ENCODE measurements at places on chromosomes 16 and 17.

DNA sequence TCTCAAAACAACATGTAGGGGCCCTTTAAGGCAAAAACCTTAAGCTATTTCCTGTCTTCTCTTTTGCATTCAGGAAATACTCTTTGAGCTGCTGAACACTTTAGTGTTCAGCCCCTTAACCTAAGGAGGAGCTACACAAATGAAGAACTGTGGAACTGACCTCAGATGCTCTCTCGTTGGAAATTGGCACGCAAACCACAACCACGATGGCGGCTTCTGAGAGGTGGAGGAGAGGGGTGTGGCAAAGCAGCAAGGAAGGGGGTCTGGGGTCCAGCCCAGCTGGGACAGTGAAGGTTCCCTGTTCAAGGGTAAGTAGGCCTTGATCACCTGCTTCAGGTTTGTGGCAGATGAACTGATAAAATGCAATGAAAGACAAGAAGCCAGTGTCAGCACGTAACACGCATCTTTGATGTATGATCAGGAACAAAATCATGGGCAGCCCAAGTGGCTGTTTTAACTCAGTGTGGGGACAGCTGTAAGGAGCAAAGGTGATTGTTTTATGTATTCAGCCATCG lies 291.6 kb upstream of the TNRC6C start:
- no peak for DNase-seq

GRCh38 chr16:50526796-50527195 lies 21.4 kb upstream of the NKD1 start:
- DNase-seq: no peak

- no peak for DNase-seq
Measured at GRCh38 chr16:81904320-81904719, 107.0 kb downstream of the SDR42E1 start.

- no peak for DNase-seq
Measured at GRCh38 chr16:8888951-8889892, 7.1 kb downstream of the LITAFD start.

- DNase-seq: no peak
Measured at GRCh38 chr17:63911041-63911635, at the start of gene CSHL1. TSS of gene CSHL1 (minus strand) at chr17:63911258. CDS start at chr17:63911196, 62 bp downstream.

- no peak for DNase-seq
Measured at GRCh38 chr16:1461146-1461545, 13.7 kb downstream of the CLCN7 start.

- no peak for DNase-seq
Measured at GRCh38 chr17:61474235-61474927, 22.2 kb downstream of the TBX4 start.

DNA sequence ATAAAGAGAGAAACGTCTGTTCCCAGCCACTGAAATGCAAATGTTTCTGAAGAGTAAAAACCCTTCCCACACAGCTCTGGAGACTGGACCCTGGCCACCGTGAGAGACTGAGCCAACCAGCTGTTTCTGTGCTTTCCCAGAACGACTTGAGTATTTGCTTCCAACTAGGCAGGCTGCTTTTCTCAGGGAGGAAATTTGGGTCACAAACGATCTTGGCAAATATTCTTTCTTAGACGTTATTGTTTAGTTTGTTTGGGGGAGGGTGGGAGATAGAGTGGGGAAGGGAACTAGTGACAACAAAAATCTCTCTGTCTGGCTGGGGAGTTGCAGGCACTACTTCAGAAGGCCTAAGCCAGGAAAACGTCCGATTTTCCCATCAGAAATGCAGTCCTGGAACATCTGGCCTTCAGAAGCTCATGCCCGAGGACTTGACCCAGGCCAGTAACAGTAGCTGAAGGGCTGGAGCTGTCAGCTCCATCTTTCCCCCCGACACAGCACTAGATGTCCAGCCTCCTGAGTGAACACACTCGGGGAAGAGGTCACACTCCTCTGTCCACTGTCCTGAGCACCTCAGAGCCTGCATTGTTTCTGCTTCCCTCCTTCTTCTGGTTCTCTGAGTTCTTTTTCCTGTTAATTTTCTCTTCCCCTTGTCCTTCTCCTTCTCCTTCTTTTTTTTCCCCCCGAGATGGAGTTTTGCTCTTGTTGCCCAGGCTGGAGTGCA lies 4.0 kb downstream of the CCDC92B start:
- DNase-seq: no peak

DNA sequence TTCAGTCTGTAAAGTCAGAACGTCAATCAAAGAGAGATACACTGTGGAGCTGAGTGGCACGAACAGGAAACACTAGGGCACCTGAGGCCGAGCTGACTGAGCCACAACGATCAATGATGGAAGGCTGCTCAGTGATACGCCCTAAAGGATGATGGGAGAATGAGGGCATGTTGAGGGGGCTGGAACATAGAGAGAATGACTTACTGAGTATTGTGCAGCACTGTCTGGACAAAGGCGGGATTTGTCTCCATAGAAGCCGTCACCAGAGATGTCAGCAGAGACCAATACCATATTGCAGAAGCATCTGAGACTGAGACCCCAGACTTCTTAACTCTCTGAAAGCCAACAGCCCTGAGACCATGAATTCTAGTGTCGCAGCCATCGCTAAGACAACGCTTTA lies 33.4 kb downstream of the ZZEF1 start:
- DNase-seq: no peak

- DNase-seq: no peak
Measured at GRCh38 chr17:16988749-16989229, 16.9 kb upstream of the TNFRSF13B start.

- DNase-seq: no peak
Measured at GRCh38 chr16:23103603-23104002, 45.6 kb downstream of the USP31 start.

DNA sequence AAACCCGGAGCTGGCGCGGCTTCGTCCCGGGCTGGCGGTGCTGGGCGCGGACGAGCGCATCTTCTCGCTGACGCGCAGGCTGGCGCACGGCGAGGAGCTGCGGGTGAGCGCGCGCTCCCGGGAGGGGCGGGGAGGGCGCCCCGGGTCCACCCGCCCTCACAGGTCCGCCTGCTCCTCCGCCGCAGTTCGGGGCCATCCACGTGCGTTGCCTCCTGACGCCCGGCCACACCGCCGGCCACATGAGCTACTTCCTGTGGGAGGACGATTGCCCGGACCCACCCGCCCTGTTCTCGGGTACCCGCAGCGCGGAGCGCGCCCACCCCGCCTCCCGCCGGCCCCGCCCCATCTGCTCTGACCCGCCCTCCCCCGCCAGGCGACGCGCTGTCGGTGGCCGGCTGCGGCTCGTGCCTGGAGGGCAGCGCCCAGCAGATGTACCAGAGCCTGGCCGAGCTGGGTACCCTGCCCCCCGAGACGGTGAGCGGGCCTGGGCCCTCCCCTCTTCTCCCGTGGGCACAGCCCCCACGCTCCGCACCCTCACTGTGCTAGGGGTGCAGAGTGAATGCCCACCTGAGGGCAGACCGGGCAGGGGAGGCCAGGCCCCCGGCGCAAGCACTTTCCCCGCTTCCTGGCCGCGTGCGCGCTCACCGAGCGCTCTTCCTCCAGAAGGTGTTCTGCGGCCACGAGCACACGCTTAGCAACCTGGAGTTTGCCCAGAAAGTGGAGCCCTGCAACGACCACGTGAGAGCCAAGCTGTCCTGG lies 1.4 kb downstream of the HAGHL start:
- DNase-seq: no peak

- DNase-seq: no peak
Measured at GRCh38 chr17:81712468-81713003, 452 bp downstream of the SLC25A10 start.

GRCh38 chr17:44761932-44762810 lies 3.4 kb downstream of the ADAM11 start:
- no peak for DNase-seq

DNA sequence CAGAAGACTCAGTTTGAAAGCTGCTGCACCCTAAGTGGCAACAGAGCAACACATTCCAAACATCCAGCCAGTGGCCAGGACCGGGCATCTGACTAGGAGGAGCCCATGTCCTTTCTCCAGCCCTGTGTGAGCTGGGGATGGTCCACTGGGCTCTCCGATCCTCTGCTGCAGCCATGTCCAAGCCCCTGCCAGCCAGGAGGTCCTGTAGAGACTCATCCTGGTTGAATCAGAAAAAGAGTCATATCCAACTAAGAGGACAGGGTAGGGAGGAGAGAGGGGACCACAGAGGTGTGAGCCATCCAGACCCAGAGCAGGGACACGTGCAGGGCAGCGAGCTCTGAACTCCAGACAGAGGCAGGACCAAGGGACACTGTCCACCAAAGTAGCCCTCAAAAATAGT lies 163.0 kb upstream of the CDH5 start:
- DNase-seq: no peak

GRCh38 chr17:42894283-42895184 lies 6.1 kb upstream of the G6PC1 start:
- no peak for DNase-seq

DNA sequence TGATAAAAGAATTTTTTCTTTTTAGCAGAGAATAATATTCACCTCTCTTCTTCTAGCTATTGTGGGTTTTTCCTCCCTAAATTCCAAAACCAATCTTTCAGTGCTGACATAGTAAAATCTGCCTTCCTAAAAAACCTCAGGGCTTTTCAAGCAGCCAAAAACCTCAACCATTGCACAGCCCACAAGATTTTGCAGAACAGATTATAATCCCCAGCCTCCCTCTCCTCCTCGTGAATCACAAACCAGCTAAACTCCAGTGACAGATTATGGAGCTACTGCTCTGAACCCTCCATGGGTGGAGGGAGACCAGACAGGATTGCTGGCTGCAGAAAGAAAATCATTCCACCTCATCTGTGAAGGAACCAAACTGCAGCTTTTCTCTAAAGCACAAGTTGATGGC lies 341.6 kb downstream of the SOX9 start:
- no peak for DNase-seq

- DNase-seq: no peak
Measured at GRCh38 chr17:5561736-5562571, 22.4 kb downstream of the NLRP1 start.

DNA sequence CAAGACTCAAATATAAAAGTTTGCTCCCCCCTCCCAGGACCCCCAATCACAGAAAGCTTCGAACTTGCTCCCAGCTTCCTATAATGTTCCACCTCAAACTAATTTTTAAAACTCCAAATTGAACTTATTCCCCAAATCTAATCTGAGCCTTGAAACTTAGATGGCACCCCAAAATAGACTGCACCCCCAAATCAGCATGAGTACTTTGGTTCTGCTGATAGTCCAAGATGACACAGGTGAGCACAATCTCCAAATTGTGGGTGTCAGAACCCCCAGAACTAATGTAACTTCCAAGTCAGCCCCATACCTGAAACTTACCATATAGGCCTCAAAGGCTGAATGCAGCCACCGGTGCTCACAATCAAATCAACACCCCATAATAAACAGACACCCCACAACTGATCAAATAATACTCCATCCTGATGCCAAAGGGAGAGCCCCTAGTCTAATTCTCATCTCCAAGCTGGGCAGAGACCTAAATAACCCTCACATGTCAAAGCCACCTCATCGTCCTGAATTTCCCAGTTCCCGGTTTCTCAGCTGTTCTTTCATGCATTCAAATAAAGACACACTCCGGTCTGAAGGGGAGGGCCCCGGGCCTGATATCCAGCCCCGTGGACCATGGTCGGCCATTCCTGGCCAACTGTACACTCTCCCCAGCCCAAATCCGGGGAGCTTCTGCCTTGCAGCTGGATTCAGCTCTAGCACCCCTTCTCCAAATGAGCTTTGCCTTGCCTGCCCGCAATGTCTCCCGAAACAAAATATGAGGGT lies 1.8 kb upstream of the BCL6B start:
- no peak for DNase-seq

DNA sequence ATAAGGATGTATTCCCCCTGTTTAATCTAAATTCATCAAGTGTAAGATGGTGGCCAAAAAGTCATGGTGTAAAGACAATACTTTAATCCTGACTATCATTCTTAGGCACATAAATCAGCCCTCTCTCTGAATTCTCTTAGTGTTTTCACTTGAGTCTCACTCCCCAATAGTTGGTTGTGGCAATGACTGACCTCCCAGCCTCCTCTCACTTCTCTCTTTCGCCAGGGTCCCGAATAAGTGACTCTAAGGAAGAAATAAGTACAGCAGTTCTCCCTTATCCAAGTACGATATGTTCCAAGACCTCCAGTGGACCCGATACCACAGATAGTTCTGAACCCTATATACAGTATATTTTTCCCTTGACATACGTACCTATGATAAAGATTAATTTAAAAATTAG lies 335.3 kb downstream of the MAF start:
- no peak for DNase-seq

DNA sequence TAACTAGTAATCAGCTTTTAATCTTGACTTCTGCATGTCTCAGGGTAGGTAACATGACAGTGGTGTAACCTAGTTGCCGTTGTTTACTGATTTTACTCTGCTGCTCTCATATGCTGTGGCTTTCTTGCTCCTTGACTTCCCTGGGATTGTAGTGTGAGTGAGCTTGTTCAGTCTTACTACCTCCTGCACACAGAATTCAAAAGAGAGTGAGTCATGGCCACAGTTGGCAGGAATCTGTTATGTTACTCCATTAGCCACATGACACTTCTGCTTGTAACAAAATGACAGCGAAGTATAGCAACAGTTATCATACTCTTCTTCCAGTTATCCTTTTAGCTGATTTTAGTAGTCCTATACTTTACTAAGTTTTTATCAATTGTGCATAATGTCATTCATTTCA lies 18.8 kb downstream of the TNRC6A start:
- peak; percentile 78 for DNase-seq

- no peak for DNase-seq
Measured at GRCh38 chr17:10112962-10113361, 85.4 kb downstream of the GAS7 start.

DNA sequence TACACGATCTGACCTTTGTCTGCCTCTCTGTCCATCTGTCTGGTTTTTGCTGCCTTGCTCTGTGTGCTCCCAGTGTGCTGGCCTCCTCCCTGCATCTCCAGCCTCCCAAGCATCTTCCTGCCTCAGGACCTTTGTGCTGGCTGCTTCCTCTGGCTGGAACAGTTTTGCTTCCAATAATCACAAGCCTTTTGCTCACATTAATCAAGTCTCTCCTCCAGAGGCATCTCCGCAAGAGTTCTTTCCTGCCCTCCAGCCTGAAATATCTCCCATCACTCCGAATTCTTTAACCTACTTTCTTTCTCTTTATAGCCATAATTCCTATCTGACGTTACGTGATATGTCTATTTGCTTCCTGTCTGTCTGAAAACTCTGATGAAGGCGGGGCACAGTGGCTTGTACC lies 267.1 kb downstream of the ABCC12 start:
- no peak for DNase-seq

GRCh38 chr16:54504372-54504771 lies 217.8 kb upstream of the IRX3 start:
- DNase-seq: no peak

DNA sequence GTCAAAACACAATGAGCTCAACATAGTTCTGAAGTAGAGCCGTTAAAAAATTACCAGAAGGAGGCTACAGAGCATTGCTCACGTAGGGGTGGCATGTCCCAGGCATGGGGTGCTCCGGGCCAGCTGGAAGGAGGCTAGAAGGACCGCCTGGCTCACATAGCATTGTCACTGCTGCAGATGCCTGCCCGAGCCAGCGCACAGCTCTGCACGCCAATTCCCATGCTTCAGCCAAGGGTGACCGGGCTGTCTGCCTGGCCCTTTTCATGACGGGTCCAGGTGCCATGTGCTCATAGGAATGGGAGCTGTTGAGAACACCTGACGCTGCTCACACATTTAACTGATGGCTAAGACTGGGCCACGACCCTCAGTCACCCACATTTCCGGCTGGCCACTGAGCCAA lies 228.9 kb upstream of the FOXF1 start:
- no peak for DNase-seq

All from non-pigmented ciliary epithelial cell (primary cell).